ENCODE measurements at places on chromosomes 1 and 21.

- no peak for DNase-seq
These were observed 720.8 kb downstream of the PLA2G4A start for GRCh38 chr1:187549540-187549939.

DNA sequence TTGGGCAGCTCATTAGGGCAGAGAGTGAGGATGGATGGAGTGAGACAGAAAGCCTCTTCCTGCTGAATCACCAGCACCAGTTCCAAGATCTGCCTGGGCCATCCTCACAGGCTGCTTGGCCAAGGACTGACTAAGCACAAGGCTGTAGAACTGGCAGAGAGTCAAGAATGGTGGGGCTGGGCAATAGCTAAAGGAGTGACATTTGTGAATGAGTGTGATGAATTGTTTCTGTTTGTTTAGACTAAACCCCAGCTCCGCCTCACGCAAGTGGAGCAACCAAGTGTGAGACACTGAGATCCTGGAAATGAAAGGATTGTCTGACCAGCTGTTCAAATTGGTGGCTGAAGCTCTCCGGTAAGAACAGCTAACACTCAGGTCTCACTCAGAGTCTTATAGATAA, 38.6 kb downstream of the BRINP2 start:
- peak; percentile 76 for DNase-seq

GRCh38 chr1:147762233-147763024, 2.0 kb upstream of the GJA5 start:
- DNase-seq, result peak; percentile 32

- DNase-seq, result no peak
These were observed 142.3 kb downstream of the PBX1 start for GRCh38 chr1:164701189-164701761.

DNA sequence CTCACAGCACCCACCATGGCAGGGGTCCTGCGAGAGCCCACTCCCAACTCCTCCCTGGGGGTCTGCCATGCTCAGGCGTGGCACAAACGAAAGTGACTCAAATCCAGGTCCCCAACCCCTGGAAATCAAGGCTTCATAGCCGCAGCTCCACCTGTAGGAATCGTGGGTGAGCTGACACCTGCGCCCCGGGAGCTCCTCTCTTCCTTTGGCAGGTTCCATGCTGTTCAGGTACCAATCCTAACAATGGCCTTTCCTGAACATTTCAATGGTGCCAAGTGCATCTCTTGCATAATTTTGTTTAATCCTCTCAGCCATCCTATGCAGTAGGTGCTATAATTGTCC, 28.9 kb upstream of the NPPB start:
- no peak for DNase-seq

DNA sequence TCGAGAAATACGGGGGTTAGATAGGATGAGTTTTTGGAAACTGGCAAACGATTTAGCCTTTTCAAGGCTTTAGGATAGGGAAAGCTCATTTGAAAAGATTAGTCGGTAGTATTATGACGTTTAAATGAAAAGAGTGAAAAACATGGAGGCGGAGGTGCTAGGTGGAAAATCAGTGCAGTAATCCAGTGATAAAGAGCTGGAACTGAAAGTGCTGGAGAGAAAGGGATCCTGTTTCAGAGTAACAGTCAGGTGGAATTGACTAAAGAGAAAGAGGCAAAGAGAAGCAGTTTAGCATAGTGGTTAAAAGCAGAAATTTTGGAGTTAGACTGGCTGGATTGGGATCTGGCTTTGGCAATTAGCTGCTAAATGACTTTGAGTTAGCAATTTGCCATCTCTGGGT, 945 bp downstream of the WDR3 start:
- DNase-seq, result no peak

DNA sequence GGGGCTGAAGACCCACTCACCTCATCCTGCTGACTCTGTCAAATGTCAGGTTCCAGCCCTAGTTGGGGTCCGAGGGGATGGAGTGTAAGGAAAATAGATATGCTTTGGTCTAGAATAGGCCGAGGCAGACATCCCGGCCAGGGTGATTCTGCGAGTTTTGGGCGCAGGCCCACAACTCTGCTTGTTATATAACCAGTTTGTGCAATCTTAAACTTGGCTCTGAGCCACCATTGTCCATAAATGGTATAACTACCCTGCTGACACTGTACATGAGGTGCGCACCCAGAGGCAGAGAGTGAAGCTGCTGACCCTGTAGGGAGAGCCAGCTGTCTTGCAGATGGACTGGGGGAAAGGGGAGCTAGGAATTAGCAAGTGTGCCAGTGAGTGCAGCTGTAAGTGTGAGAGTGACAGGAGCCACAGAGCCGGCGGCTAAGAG, 1388.8 kb downstream of the AMY1C start:
- DNase-seq, result no peak

Data from lower leg skin (tissue), 4 donors.